HS-27A (cell line): ENCODE measurements at places on chromosomes 1 and 21.

DNA sequence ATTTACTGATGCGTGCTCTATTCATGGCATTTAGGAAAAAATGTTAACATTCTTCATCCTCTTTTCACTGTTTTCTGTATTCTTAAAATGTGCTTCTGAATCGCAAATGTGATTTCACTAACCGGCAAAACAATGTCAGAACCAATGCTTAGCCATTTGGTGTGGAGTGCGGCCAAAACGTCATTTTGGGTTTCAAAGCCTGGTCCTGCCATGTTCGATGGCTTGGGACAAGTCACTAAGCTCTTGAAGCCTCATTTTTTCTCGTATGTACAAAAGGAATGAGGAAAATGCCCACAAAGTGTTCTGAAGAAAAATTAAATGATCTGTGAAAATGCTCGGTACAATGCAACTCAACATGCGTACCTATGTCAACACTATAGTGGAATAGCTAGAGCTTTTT, 175.3 kb downstream of the APP start:
- DNase-seq, result no peak

GRCh38 chr1:151756291-151756690, 7.0 kb downstream of the MRPL9 start:
- DNase-seq, result no peak

DNA sequence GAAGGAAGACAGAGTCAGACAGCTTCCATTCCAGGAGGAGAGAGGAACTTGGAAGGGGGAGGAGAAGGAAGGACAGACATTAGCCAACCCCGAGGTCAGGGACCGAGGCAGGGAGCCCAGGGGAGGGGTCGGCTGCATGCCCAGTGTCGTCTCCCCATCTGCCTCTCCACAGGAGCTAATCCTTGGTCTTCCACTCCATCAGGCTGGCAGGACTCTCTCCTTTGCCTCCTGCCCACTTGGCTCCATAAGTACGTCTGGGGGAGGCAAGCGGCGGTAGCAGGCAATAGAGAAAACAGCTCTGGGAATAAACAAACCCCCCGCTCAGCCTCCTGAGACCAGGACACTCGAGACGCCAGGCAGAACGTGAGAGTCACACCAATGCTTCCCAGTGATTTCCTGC, 71.3 kb downstream of the GRIK3 start:
- DNase-seq, result no peak

- no peak for DNase-seq
Observed at GRCh38 chr1:50976111-50976889, 6.3 kb downstream of the CDKN2C start.

- DNase-seq, result no peak
Observed at GRCh38 chr1:176485083-176485482, 22.1 kb downstream of the PAPPA2 start.

DNA sequence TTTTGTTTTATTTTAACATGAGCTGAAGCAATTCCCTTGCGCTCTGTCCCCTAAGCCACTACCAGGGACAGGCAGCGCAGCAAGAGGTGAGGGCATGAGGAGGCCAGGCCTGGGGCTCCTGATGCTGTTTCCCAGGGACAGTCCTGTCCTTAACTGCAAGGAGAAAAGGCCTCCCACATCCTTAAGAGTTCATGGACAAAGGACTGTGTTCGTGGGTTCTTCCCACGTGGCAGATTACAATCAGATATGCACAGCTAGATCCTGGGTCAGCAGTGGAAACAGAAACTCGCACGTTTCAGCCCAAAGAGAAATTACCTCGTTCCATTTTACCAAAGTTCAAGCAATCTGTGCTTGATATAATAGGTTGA, 85.8 kb downstream of the MIS18A start:
- no peak for DNase-seq

DNA sequence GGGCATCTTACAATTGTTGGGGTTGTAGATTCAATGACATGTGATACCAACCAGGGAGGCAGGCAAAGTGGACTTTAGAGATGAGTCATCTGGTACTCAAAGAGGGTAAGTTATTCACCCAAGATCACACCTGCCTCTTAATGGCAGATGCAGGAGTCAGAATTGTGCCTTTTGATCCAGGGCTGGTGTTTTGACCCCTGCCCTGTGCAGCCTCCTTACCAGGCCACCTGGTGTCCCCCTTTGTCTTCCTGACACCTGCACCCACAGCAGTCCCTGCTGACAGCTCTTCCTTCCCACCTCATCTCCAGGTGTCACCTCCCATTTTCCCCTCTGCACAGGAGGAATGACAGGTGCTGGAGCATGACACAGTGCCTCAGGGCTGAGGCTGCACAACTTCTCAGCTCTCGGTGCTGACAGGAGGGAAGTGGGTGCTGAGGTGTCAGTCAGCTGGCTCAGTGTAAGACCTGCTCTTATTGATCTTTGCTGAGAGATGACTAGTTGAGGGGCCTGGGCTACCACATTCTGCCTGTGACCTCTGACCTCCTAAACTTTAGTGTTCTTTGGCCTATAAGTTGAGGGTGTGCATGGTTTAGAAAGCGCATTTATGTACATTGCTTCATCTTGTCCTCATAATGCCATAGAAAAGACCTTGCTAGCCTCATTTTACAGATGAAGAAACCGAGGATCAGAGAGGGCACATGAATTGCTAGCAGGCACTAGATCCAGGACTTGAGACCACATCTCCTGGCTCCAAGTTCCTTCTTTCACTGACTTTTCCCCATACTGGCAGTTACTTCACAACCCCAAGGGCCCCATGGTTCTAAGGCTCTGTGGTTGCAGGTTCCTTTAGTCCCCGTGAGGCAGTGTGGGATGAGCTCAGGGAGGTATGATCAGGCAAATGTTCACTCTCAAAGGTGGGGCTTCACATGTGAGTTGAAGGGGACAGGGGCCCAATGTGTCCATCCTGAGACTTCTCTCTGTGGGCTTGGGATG, 31.3 kb downstream of the CACNA1E start:
- DNase-seq, result no peak

- DNase-seq, result no peak
Observed at GRCh38 chr1:226408285-226409184, 642 bp upstream of the PARP1 start.

DNA sequence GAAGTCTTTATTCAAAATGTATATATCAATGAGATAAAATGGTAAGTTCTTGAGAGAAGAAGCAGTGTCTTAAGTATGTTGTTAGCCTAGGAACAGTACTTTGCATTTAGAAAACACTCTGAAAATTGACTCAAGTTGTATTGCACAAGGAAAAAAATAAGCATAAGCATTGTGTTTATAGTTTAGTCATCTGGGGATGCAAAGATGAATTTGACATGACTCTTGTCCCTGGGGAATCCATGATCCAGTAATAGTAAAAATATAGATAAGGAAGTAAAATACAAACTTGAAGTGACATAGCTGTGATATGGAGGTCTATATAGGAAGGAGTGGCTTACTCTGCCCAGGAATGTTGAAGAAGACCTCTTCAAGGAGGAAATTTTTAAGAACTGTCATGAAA, 185.0 kb upstream of the PTBP2 start:
- DNase-seq, result no peak

DNA sequence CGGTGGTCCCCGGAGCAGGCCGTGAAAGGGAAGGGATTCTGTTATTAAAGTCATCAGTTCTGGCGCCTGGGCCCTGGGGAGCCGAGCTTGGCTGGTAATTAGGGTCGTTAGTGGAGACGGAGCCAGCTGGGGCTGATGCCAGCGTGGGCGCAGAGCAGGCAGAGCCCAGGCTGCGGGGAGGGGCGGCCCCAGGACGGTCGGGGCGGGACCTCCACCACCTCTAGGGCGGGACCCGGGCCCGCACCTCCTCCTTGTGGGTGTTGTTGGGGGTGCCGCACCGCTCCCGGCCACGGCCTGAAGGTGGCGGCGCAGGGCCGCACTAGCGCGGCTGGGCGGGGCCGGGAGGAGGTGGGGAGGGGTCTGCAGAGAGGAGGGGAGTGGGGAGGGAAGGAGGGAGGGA, 470.6 kb downstream of the PTPRU start:
- no peak for DNase-seq

GRCh38 chr1:202145068-202145743, 669 bp upstream of the ARL8A start:
- no peak for DNase-seq

DNA sequence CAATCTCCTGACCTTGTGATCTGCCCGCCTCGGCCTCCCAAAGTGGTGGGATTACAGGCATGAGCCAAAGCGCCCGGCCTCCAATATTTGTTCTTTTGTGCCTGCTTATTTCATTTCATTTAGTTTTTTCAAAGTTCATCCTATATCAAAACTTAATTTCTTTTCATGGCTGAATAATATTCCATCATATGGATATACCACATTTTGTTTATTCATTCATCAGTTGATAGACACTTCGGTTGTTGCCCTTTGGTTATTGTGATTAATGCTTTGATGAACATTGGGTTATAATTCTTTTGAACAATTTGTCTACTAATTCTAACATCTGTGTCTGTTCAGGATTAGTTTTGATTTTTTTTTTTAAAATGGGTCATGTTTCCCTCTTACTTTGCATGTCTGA, 41.7 kb downstream of the SFPQ start:
- DNase-seq, result no peak

DNA sequence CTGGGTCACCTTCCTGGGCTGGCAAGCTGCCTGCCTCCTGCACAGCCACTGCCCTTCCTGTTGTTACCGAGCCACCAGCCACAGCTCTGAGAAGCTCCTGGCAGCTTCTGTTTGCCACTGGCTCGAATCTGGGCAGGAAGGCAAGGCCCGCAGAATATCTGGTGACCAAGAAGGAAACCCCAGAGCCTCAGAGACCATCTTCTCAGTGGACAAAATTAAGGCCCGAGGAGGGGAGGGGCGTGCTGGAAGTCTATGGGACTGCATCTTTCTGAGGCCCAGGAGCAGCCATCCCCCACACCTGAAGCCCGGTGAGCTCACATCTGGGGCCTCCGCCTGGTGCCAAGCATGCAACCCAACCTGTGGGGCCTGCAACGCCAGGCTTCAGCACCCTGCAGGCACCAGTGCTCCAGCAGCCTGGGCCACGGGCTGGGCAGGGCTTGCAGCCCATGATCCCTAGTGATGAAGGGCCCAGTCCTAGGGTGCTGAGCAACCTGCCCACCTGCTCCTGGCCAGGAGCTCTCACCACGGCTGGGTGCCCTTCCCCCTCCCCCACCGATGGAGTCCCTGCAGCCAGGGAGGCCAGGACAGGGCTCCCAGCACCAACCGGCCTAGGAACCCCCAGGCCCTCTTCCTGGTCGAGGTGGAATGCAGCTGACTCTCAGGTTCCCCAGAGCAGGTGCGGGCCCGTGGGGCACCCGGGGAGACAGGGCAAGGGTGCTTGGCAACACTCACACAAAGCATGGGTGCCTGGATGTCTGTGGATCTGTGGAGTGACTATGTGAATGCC, 879 bp downstream of the CPTP start:
- no peak for DNase-seq

GRCh38 chr1:94061513-94062443, 59.2 kb downstream of the ABCA4 start:
- DNase-seq, result peak; percentile 76

GRCh38 chr1:43425045-43425444, 28.7 kb downstream of the HYI start:
- no peak for DNase-seq

DNA sequence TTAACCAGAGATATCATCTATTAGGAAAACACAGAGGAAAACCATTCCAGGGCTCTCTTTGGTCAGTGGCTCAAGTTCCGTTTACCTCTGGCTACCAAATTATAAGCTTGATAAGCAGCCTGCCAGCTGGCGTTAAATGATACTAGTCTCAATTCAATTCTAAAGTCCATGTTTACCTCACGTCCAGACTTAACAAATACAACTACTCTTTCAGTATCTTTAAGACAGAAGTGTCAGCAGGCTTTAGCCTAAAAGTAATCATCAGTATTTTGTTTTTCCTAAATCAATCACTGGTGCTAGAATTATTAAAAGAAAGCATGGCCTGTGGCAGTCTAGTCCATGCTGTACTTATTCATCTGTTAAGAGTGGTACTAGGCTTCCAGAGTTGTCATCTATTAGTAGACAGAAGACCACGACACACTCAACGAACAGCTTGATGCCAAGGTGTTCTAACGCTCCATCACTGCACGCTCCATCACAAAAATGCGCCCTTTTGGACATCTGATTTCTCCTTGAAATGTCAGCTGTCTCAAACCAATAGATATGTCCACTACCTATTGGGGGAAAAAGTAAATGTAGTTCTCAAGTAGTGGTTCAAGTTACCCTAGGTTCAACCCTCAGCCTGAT, 1.5 kb downstream of the IVNS1ABP start:
- DNase-seq, result no peak

DNA sequence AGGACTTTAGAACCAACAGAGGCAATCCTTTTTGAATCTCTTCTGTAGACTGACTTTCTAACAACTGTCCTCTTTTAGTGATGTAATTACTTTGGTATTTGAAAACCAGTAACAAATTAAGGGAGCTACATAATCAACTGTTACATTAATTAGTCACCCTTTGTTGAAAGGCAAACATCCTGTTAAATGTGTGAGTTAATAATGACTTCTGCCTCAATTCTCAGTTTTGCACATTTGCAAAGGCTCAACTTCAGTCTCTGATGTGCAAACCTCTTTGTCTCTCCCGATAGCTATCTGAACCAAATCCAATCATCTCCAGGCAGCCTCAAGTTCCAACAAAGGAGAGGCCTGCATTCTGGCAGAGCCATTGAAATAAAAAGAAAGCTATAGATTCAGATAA, 135.4 kb upstream of the C8B start:
- DNase-seq, result no peak

DNA sequence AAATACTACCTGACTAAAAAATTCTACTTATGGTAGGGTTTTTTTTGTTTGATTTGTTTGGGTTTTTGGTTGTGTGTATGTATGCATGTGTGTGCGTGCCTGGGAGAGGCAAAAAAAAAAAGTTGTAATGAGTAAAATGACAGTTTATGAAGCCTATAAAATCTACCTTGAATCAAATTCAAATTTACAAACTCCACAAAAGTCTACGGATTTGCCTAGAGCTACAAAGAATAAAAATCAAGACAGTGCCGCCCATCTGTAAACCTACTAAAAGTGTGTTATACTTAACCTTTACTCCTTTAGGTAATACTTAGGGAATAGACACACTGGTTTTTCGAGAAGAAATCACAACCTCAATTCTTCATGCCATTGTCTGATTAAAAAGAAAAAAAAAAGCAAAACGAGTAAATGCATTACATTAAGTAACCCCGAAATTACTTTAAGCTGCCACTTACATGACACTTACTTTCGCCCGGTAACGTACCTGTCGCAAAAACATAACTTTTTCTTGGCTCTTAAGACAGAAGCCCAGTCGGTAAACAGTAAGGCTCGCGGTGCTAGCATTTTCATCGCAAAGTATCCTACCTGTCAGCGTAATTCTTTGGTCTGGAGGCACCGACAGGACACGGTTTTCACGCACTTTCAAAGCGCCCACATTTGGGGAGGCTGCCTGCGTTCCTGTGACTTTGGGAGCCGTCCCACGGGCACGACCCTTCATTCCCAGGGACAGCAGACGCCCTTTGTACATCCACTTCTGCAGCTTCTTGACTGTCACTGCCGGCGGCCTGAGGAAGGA, 951 bp downstream of the SYDE2 start:
- no peak for DNase-seq
